GM19239 (cell line): ENCODE measurements at places on chromosomes 11 and 22.
A peak's percentile ranks its signal among the peaks of the same experiment; 100 is the strongest.

- DNase-seq: no peak
These were observed 60.4 kb downstream of the FEZ1 start for GRCh38 chr11:125435461-125436238.

GRCh38 chr11:44813401-44813800 is 86.6 kb downstream of the TSPAN18 start:
- no peak for DNase-seq

- no peak for DNase-seq
These were observed 38.5 kb downstream of the FLRT1 start for GRCh38 chr11:64074239-64074638.

- no peak for DNase-seq
These were observed 426.6 kb downstream of the BRD1 start for GRCh38 chr22:49400941-49401598.

DNA sequence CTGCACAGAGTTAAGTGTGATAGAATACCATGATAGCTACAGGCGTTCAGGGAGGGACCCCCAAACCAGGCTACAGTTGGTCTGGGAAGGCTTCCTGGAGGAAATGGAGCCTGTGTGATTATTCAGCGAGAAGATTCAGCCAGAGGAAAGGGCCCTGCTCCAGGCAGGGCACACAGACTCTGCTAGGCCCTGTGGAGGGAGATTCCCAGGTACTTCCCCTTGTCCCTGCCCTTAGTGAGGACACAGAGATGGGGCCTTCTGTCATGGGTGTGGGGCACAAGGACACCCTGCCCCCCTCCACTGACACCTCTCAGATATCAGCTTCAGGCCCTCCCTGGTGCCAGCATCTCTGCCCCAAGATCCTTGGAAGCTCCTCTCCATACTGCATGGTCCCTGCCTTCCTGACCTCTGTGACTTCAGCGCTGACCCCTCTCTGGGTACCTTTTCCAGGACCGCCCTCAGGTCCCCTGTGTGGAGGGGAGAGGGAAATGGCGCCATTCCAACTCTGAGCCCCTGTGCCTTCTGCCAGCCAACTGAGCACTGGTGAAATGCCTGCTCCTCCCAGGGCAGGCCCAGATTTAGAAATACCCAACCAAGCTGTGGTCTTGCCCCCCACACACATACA is 12.6 kb upstream of the POU2F3 start:
- no peak for DNase-seq

DNA sequence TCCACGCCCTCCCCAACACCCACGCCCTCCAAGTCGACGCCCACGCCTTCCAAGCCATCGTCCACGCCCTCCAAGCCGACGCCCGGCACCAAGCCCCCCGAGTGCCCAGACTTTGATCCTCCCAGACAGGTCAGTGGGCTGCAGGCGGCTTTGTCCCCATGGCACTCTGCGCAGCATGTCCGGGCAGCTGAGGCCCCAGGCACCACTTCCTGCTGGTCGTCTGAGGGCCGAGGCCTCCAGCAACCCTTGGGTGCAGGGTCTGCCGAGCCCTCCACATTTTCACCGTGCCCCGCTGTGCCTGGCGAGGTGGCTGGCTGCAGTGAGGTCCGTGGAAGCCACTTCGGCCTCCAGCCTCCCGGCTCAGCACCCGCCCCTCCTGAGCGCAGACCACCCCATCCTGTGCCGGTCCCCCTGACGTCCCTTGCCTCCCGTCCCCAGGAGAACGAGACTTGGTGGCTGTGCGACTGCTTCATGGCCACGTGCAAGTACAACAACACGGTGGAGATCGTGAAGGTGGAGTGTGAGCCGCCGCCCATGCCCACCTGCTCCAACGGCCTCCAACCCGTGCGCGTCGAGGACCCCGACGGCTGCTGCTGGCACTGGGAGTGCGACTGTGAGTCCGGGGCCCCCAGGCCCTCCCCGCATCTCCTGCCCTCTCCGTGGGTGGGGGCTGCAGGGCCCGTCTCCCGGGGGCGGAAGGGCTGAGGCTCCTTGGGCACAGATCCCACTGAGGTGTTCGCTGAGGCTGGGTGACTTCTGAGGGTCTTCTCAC is 26.8 kb downstream of the MUC2 start:
- no peak for DNase-seq

GRCh38 chr22:42608823-42609361 is 5.8 kb downstream of the POLDIP3 start:
- DNase-seq: no peak

DNA sequence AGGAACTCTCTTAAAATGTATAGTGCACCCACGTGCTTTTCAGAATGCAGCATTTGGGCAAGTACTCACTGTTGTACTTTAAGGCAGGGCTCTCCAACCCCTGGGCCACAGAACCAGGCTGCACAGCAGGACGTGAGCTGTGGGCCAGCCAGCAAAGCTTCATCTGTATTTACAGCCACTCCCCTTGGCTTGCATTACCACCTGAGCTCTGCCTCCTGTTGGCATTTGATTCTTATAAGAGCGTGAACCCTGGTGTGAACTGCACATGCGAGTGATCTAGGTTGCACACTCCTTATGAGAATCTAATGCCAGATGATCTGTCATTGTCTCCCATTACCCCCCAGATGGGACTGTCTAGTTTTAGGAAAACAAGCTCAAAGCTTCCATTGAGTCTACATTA is 3.0 kb downstream of the C11orf58 start:
- DNase-seq: no peak

- no peak for DNase-seq
These were observed 221.4 kb downstream of the C11orf91 start for GRCh38 chr11:33479231-33479630.

- no peak for DNase-seq
These were observed 186.8 kb downstream of the TMEM135 start for GRCh38 chr11:87224486-87224885.

- no peak for DNase-seq
These were observed 13.4 kb downstream of the VWCE start for GRCh38 chr11:61281581-61282250.

GRCh38 chr11:134139873-134140331 is 71.0 kb downstream of the JAM3 start:
- DNase-seq: peak; percentile 26

DNA sequence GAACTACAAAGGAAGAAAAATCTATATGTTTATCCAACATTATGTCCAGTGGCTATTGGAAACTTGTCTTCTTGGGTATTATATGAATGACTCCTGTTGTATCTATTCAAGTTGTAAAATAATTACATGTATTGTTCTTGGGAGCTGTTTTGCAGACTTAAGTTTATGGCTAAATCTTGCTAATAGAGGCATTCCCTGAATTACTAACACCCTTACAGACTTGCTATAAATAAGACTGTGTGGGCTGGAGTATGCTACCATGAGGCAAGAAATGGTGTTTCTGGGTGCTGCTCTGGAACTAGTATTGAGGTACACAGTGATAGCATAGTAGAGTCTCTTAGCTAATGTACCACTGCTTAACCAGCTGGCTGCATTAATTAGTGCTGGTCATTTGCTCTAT is 155.1 kb downstream of the HIPK3 start:
- DNase-seq: no peak

DNA sequence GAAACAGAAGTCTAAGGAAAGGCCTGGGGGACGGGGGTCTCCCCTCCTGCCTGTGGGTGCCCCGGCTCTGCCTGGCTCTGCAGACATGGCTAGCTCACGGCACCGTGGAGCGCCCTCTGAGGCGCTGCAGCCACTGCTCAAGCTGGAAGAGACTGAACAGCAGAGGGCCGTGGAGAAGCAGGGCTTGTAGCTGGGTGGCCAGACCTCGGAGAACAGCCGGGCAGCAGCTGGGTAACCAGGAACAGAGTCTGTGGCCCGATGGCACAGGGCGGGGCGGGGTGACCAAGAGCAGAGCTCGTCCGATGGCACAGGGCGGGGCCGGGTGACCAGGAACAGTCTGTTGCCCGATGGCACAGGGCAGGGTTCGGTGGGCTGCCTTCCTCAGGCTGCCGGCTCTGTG is 18.1 kb downstream of the RNH1 start:
- DNase-seq: no peak

DNA sequence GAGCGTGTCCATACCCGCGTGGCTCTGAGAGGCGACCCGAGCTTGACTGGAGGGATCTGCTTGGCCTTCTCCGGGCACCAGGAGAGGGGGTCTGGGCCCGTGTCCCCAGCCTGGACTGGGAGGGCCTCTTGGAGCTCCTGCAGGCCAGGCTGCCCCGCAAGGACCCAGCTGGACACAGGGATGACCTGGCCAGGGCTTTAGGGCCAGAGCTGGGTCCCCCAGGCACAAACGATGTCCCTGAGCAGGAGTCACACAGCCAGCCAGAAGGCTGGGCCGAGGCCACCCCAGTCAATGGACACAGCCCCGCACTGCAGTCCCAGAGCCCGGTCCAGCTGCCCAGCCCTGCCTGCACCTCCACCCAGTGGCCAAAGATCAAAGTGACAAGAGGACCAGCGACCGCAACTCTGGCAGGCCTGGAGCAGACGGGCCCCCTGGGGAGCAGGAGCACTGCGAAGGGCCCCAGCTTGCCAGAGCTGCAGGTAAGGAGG is 38.2 kb downstream of the TRIOBP start:
- no peak for DNase-seq

- no peak for DNase-seq
These were observed 299.0 kb upstream of the CADM1 start for GRCh38 chr11:115803073-115803740.

GRCh38 chr11:61509043-61510029 is 787 bp downstream of the LRRC10B start:
- peak; percentile 95 for DNase-seq

DNA sequence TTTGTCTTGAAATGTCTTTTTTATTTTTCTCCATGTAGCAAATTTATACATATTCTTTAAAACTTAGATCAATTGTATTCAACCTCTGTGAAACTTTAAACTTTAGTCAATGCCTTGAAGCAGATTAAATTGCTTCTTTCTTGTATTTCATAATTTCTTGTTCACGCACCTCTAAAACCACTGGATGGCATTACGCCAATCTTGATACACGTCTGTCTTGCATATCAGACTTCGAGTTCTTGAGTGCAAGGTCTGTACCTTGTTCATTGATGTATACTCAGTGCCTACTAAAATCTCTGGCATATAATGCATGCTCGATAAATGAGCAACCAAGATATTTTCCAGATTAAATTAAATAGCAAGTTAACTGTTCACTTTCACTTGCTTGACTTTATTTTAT is 236.8 kb downstream of the CASP12 start:
- no peak for DNase-seq

DNA sequence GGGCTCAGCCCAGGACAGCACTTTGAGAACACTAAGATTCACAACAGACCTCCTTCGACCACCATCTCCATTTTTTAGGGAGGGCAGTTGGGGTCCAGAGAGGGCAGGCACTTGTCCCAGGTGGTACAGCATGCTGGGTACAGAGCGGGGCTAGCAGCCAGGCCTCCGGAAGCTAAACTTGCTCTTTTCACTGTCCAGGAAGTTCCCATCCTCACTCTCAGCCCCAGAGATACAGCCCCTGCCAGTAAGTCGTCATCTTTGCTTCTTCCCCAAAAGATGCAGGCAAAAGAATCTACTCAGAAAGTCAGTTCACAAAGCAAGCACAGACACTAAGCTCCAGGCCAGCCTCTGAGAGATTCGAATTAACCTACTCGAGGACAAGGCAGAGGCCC is 6.7 kb upstream of the RAB3IL1 start:
- no peak for DNase-seq

DNA sequence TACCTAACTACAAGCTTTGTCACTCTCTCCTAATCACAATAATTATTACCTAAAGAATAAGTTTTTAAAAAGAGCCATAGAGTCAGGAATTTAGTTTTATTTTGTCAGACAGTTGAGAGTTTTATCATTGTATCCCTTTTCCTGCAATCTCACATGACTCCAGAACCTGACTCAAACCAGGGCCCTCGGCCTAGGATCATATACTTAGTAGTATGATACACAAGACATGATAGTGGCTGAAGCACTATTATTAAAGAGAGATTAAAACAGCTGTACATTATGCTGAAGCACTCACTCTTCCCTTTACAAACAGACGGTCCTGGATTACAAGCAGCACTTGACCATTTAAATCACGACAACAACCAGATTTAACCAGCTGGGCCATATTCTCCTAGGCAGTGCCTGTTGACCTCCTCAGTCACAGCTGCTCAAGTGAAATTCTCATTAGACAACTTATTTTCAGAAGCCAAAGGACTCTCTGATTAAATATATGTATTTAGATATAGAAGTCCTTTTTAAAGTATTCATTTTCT is 44.0 kb downstream of the SOX6 start:
- DNase-seq: no peak
